ENCODE measurements at places on chromosomes 6 and 20. TPM values are rescaled to one million over a fixed set of nuclear protein-coding genes. Genes with fewer than 3 reads are reported as not detected.
A peak's percentile ranks its signal among the peaks of the same experiment; 100 is the strongest.

- no peak for DNase-seq
Observed at GRCh38 chr6:125596020-125596419, 153.4 kb upstream of the HEY2 start.

DNA sequence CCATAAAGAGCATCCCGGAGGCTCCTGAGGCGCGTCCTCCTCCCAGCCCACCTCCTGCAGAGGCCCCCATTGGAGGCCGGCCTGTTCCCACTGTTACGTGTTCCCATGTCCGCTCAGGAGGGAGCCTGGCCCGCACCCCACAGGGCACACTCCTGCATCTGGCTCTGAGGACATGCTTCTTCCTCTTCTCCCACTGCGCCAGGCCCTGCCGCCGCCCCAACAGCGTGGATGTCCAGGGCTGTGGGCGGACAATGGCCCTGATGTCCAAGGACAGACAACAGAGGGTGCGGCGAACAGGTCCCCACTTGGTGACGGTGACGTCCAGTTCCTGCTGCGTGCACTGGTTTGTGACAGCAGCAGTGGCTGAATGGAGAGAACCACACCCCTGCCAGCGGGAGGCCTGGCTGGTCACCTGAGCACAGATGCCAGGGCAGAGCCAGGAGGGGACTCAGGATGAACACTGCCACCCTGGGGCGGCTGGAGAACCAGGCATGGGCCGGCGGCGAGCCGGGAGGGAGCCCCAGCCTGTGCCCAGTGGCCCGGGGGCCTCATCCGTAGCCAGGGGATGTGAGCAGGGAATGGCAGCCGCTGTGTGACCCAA, 26.6 kb downstream of the FRMD1 start:
- DNase-seq, result no peak

GRCh38 chr6:147166360-147166944, 37.8 kb upstream of the STXBP5 start:
- DNase-seq, result no peak

GRCh38 chr20:20483328-20483727, 115.4 kb downstream of the INSM1 start:
- DNase-seq, result no peak

GRCh38 chr6:105785066-105785811, 300.9 kb upstream of the PRDM1 start:
- DNase-seq, result no peak

DNA sequence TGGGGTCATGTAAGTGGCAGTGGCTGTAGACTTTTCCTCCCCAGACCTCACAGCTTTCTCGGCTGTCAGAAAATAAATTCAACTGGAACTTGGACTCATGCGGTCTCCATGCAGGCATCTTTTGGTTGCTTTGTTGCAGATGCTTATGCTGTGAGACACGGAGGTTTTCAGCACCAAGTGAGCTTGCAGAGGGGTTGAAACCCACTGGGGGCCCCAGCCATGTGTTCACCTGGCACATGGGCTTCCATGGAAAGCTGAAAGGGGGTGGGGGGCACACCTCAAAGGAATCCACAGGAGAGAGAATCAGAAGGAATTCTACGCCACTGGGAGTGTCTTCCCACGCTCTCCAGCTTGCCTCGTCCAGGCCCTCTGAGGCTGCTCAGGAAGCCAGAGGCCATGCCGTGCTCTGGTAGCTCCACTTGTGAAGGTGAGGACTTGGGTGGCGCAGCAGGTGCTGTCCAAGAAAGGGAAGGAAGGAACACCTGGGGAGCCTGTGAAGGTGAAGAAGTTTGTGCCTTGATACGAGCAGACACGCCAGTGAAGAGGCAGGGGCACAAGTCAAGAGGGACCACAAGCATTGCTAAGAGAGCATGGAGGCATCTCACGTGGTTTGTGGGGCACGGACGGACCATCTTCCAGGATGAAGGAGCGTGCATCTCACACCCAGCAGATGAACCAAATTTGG, 134.3 kb upstream of the PMEPA1 start:
- DNase-seq, result no peak

- DNase-seq, result no peak
Observed at GRCh38 chr20:44224637-44225036, 14.1 kb upstream of the OSER1 start.

DNA sequence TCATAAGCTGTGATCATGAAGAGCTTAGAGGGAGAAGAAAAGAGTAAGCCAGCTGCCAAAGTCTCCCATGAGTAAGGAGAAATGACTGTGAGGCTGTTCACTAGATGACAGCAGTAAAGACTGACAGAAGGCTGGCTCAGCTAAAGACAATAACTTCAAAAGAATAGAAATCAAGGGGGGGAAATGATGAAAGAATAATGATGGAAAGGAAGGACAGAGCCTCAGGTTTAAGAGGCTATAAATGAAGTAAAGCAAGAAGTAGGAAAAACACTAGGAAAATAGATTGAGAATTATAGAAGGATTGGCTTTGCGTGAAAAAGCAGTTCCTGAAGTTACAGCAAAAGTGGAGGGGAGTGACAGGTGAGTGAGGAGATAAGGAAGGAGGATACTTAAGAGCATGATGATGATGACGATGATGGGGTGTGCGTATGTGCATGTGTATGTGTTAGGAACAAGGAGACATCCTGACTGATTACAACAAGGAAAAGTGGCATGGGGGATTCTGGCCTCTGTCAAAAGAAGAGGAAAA, 48.2 kb downstream of the HBS1L start:
- no peak for DNase-seq

GRCh38 chr6:73157870-73158269, 67.4 kb downstream of the KHDC1L start:
- no peak for DNase-seq

- DNase-seq, result no peak
Observed at GRCh38 chr6:166655251-166655650, 28.2 kb upstream of the RPS6KA2 start.

DNA sequence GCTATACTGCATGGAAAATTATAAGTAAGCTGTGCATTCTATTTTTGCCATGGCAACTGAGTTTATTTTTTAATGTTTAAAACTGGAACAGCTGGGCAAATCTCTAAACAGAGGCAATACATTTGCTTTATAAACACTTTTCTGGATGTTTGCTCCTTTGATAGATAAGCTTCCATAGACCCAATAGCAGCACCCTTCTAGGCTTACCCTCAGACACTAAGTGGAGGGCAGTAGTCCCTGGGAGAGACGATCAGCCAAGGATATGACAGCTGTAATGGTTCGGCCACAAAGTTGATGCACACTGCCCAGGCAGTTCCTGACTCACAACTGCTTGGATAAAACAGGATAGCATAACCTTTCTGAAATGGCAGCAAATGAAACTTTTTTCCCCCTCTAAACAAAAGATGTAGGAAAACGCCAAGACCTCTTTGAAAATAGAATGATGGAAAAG, 8.5 kb upstream of the MRPS10 start:
- DNase-seq, result no peak

GRCh38 chr6:113636357-113636824, 220.8 kb upstream of the MARCKS start:
- no peak for DNase-seq

DNA sequence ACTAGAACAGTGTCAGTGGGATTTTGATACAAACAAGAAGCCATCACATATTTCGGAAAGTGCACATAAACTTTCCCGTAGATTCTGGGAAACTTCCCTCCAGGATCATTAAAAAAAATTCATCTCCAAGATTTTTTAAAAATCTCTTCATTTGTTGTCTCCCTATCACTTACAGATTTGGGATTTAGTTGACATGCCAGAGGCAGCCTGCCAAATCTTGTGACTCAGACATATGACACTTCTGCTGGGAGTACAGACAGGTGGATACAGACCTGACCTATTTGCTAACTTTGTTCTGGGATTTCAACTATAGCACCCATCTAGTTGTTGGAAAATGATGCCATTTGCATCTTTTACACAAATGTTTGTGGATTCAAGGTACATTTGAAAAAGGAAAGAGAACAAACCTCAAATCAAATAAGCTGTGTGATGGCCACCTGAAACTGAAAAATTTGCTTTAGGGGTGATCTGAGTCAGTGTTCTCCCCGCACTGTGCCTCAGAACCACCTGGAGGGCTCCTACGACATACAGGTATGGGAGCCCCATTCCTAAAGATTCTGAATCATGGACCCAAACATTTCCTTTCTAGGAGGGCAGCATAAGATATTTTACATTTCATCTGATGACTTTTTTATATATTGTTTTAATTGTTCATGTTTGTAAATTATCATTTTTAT, 21.9 kb upstream of the CD2AP start:
- no peak for DNase-seq

GRCh38 chr6:7562769-7563168, 21.3 kb downstream of the DSP start:
- DNase-seq, result no peak

GRCh38 chr6:75550544-75551167, 51.0 kb upstream of the SENP6 start:
- no peak for DNase-seq

GRCh38 chr6:85551264-85551663, 42.4 kb downstream of the SNX14 start:
- no peak for DNase-seq

DNA sequence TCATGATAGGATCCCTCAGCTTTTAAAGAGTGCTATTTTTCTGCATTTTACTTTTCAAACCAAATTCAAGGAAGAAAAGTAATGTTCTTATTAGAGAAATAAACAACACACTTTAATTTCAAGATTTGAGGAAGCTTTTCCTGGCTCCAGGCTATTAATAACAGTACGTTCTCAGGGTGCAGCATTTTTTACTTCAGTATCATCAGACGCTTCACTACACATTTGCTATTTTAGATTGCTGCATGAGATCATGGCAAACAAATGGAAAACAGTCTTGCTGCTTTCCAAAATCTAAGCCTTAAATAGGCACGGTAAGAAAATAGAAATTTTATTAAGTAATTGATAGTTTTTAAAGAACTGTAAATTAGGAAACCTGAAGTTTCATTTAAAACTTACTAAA, 253.6 kb upstream of the EXOC2 start:
- no peak for DNase-seq

DNA sequence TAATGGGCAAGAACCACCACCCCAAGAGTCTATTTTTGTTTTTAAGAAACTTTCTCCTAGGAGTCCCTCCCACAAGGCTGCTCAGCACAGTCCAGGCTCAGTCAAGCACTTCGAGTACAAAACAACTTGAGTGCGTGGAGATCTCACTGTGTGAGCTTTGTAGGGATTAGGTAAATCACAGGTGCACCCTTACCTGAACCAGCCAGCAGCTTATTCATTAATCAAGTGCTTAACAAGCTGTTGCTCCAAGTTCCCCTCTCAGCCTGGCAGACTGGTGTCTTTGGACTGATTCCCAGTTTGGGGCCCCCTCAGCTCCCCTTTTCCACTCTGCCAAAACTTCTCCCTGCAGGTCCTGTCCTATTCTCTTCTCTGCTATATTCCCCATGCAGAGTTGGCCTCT, 133.1 kb downstream of the LY86 start:
- DNase-seq, result no peak

DNA sequence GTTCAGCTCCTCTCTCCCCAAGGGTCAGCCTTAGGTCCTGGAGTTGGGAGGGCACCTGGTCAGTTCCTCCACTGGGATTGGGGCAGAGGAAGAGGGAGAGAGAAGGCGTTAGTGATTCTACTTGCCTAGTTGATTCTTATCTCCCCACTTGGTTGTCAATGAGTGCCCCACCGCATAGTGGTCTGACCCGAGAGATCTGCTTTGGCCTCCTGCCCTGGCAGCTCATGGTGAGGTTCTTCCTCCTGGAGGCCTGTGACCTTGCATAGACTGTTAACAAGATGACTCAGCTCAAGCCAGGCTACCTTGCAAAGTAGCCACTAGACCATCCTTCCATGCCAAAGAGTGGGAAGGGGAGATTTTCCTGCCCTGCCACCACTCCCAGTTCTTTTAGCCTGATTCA, 160.6 kb downstream of the TMEM200A start:
- no peak for DNase-seq

- peak; percentile 60 for DNase-seq
Observed at GRCh38 chr6:87155842-87156815, 764 bp downstream of the ZNF292 start.

DNA sequence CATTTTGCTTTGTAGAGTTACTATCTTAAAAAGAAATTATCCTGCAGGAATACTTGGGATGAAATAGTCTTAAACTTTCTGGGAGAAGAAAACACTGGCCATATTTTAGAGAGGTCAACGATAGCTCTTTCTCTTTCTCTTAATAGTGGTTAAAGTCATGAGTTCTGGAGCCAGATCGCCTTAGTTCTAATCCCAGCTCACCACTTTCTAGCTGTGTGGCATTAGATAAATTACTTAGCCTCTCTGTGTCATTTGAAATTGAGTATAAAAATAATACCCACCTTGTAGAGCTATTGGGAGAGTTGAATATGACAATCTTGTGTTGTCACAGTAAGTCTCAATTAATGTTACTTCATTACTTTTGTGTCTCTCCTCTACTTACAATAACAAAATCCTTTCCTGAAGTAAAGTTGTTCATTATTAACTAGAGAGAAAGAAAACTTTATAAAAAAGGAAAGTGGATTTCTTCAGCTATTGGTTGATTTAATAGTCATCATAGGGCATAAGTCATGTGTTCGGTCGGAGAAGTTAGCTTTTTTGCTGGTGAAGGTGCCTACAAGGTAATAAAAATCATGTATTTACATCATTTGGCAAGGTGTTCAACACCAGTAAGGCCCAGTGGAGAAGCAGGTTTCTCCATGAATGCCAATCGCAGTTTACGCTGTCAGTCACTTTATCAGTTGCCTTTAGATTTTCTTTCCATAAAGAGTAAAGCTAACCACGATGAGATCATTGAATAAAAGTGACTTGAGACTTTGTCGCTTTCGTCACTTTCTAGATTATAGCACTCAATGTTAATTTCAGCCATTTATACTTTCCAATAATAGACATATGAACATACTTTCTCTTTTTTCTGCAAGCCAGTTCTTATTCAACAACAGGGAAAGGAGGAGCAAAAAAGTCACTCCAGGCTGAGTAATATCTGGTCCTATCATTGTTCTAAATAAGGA, 2.0 kb downstream of the NEDD9 start:
- DNase-seq, result no peak

DNA sequence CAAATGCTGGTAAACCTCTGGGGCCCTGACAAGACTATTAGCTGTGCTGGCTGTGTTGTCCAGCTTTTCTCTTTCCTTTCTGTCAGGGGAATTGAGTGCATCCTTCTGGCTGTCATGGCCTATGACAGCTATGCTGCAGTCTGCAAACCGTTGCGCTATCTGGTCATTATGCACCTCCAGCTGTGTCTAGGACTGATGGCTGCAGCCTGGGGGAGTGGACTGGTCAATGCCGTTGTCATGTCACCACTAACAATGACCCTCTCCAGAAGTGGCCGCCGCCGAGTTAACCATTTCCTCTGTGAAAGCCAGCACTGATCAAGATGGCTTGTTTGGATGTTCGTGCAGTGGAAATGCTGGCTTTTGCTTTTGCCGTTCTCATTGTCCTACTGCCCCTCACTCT, 20.3 kb downstream of the OR2B6 start:
- DNase-seq, result no peak

The ID4 gene
- not detected for total RNA-seq

The PTGIS gene
- total RNA-seq, result 1.9 TPM

The TUBB1 gene
- not detected for total RNA-seq

The CASS4 gene
- total RNA-seq, result 17.8 TPM

The NHSL1 gene
- 0.13 TPM for total RNA-seq

The KCNQ2 gene
- not detected for total RNA-seq

The PARD6B gene
- total RNA-seq, result 6.0 TPM

The PGC gene
- not detected for total RNA-seq

The CST2 gene
- total RNA-seq, result not detected

The MAP7 gene
- total RNA-seq, result 0.45 TPM

The ARMH2 gene
- 1.7 TPM for total RNA-seq

The TAF4 gene
- total RNA-seq, result 24.0 TPM

The ALDH5A1 gene
- 4.9 TPM for total RNA-seq

The IMPG1 gene
- not detected for total RNA-seq

The CST1 gene
- total RNA-seq, result not detected

All from activated CD8-positive, alpha-beta T cell treated with anti-CD3 and anti-CD28 coated beads, Interleukin-2, amount 10 ng/mL, durations not matched to agents 7 days and 5 days (primary cell).